ENCODE measurements at places on chromosomes 12 and 14.

DNA sequence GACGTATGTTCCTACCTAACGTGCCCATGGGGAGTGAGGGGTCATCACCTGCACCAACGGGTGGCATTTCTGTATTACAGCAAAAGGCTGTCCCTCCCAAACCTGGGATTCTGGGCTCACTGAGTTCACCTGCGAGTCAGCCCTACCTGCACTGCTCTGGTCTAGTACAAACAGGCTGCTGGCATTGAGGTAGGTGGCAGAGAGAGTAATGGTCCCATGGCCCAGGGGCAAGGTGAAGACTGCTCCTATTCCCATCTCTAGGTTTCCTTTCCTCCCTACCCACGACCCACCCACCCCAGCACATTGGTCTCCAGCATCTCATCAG, 421 bp downstream of the SUOX start:
- DNase-seq, result no peak

DNA sequence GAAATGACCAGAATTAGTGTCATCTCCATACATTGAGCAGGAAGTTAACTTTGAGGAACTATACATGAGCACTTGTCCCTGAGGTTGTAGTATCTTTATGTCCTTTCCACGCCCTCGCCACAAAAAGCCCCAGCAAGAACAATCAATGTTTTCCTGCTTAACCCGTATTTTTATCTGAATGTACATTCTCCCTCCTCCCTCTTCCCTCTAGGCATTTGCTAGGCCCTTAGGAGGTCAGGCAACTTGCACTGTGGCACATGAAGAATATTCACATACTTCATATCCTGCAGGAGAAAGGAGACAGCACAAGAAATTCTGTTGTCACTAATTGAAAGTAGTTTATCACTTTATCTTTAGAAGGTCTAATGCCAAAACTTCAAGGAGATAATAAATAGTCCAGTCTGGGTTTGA, 18.1 kb upstream of the DUSP6 start:
- DNase-seq, result no peak

GRCh38 chr14:39426605-39427004, 5.6 kb downstream of the FBXO33 start:
- DNase-seq, result no peak

GRCh38 chr12:128761379-128761790, 62.4 kb downstream of the SLC15A4 start:
- no peak for DNase-seq

DNA sequence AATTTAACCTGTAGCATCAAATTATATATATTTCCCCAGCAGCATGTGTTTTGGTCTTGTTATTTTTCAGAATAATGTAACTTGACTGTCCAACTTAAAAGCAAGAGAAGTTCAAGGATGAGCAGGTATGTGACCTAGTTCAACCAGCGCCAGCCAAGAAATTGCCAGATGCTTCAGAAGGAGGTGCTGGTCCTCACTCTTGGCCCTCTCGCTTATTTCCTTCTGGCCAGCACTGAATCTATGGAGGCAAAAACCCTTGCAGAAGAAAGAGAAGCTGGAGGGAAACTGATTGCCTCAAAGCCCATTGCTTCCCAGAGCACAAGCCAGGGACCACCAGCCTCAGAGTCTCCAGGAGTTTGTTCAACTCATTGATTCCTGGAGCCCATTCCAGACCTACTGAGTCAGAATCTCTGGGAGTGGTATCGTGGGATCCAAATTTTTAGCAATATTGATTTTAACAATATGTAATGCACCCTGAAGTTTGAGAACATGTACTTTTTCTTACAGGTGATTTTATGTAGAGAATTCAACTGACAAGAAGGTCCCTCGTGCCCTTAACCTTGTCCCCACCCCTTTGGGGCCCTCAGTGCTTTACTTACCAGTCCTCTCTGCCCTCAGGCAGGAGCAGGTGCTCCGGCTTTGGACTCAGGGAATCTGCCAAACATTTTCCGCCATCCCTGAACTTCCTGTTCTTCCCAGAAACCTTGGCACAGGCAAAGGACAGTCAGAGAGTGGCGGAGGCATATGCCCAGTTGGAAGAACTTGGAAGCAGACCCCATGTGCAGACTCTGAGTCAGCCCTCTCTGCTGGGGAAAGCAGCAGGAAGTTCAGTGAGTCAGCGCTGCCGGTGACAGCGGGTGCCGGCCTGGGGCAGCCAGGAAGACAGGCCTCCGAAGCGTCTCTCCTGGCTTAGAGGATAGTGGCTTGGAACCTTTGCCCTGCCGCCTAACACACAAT, 10.4 kb downstream of the BEST3 start:
- no peak for DNase-seq

DNA sequence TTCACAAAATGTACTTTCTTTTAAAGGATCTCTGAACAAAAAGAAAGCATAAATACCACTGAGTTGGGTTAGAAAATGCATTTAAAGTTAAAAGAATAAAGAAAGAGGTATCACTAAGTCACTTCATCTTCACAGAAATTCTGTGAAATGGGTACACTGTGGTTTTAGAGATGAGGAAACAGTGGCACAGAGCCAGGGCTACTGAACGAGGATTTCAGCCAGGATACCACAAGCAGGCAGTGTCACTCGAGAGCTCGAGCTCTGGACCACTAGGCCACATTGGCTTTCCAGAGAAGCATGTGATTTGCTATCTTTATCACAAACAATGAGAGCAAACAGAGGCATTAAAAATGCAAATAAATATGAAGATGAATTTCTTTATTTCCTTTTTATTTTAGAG, 51.0 kb downstream of the WDHD1 start:
- no peak for DNase-seq

DNA sequence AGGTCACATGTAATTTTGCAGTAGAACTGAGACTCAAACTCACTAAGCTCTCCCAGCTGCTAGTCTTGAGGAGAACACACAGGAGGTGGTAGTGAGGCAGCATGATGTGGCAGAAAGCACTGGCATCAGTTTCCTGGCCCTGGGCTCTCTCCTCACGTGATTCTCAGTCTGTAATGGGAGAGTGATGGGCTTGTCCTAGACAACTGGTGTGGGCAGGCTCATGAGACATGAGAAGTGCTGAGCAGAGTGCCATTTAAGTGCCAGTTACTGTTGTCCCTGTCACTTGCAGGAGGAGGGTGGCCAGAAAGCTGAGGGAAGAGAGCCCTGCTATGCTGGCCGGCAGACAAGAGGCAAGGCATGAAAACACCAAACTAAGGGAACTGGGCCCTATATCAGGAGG, 48.5 kb upstream of the OVCH1 start:
- no peak for DNase-seq

DNA sequence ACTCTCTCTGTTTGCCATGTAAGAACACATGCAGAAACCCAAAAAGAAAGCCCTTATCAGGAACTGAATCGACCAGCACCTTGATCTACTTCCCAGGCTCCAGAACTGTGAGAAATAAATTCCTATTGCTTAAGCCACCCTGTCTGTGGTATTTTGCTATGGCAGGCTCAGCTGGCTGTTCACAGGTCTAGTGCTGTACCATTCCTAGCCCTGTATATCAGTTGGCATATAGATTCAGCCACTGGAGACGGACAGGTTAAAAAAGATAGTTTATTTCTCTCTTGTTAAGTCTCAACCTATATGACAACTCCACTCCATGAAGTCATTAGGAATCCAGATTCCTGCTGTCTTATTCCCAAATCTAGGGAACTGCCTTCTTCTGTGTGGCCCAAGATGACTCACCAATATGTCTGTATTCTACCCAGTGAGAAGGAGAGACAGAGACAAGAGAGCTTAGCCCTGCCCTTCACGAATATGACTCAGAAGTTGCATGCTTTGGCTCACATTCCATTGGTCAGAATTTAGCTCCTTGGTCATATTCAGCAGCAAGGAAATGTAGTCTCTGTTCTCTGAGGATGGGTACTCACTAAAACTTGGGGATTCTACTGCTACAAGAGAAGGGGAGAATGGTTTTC, 57.0 kb downstream of the PLEKHG7 start:
- DNase-seq, result no peak

- DNase-seq, result no peak
Measured at GRCh38 chr12:56590237-56590830, 39.8 kb downstream of the BAZ2A start.

GRCh38 chr14:25079311-25079710, 29.4 kb upstream of the STXBP6 start:
- no peak for DNase-seq

DNA sequence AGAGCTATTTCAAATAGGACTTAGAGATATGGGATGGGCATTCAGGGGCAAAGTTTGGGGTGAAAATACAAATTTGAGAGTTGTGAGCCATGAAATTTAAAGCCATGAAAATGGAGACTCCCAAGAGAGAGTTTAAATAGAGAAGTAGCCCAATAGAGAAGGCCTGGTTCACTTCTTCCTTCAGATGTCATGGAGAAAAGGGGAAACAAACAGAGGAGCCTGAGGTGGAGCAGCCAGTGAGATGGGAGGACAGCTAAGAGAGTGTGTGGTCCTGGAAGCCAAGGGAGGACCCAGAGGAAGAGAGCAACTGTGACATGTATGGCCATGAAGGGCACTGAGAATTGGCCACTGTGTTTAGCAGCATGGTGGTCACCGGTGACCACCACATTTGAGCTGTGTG, 12.3 kb upstream of the DYNLL1 start:
- no peak for DNase-seq

GRCh38 chr12:104079024-104079423, 14.7 kb downstream of the HCFC2 start:
- no peak for DNase-seq

- peak; percentile 26 for DNase-seq
Measured at GRCh38 chr14:104134061-104134965, 4.1 kb upstream of the KIF26A start.

DNA sequence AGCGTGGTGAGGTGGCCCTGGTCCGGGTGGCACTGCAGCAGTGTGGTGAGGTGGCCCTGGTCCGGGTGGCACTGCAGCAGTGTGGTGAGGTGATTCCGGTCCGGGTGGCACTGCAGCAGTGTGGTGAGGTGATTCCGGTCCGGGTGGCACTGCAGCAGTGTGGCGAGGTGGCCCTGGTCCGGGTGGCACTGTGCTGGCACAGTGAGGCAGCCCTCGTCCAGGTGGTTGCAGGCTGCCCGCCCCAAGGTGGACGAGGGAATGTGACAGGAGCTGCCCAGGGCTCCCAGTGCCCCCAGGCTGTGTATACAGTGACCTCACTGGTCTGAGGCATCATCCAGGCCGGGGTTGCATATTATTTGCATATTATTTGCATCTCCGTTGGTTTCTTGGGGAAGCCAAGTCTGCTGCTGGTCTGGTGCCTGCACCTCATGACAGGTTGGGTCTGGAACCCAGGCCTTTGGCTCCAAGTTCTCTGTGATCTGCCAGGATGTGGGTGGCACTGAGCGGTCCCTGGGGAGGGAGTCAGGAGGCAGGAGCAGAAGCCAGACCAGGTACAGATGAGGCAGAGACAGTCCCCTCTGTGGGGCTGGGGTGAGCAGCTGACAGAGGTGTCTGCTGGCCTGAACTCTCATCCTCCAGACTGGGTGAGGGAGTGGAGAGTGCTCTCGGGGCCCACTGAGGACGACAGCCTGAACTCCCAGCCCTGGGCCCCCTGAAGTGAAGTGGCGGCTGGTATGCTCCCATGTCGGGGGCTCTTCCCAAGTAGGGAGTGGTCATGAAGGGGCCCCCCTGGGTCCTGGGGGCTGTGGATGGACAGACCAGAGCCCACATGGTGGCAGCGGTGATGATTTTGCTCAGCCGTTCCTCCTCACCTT, 79.3 kb downstream of the KIF26A start:
- no peak for DNase-seq

- no peak for DNase-seq
Measured at GRCh38 chr12:90690120-90690519, 264.9 kb downstream of the CCER1 start.

DNA sequence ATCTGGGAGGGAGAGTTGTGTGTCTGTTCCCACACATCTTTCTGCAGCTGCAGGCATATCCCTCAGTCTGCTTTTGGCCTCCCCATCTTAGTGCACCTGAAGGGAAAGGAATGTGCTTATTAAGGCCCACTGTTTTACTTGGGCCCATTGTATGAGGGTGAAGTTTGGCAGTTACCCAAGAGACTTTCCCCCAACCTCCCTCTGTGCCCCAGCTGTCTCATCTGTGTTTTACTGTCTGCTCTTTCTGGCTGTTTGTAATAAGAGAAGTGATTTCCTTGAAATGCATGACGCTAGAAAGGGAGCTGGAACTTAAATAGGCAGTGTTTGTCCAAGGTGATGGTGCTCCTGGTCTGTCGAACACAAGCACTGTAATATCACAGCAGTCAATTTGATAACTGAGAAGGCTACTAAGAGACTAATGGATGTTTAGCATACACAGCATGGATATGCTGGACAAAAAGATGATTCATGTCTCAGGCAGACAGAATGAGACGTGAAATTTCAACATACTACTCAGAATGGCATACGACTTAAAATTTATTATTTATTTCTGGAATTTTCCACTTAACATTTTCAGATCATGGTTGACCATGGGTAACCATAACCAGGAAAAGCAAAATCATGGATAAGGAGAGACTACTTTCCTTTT, 43.6 kb downstream of the FSCB start:
- DNase-seq, result no peak

- no peak for DNase-seq
Measured at GRCh38 chr14:28704153-28704552, 62.4 kb upstream of the FOXG1 start.

GRCh38 chr14:99627510-99628381, 17.2 kb upstream of the HHIPL1 start:
- DNase-seq, result no peak

- no peak for DNase-seq
Measured at GRCh38 chr12:53467880-53468279, 16.0 kb downstream of the PCBP2 start.

DNA sequence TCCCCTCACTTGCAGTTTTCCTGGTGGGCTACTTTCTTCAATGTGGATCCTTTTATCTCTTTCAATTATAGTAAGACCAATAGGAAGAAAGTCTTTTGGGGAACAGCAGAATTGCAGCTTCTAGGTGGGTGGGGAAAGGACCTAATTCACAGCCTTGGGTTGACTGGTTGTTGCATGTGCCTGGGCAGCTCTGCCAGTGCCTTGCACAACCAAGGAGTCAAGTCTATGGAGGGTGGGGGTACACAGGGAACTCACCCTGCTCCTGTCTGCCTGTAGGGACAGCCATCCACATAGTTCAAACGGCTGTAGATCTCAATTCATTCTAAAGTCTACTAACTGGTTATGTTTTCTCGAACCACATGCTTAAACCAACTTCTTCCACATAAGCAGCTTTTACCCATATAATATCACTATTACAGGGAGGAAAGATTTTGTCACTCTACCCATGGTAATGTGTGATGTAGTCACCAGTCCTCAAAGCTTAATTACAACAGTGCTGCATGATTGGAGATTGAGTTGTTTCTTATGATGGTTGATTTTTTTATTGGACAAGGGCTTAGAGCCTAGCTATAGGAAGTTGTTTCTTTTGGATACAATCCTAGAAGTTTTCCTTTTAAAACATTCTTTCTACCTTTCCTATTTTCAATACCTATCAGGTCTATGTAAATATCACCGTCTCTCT, 117.7 kb upstream of the FRMD6 start:
- no peak for DNase-seq

- no peak for DNase-seq
Measured at GRCh38 chr14:106622200-106622745, 1095.9 kb downstream of the TMEM121 start.

DNA sequence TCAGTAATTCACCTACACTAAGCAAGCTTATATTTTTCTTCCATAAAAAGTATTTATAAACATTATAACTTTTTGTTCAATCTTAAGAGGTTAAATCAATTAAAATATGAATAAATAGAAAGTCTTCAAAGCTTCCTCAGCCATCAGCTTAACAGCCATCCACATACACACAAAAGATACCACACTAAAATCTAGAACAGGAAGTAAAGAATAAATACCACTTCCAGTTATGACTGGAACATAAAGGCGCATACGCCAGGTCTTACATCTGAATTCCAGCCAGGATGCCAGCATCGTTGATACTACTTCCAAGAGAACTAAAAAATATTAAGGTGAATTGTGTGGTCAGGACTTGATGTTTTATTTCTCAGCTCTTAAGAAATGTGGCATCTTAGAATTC, 17.0 kb downstream of the SIX1 start:
- no peak for DNase-seq
